ENCODE measurements at places on chromosomes 12 and 14. TPM values are rescaled to one million over a fixed set of nuclear protein-coding genes. Genes with fewer than 3 reads are reported as not detected.

Gene MYH7
- 69.1 TPM for total RNA-seq

Gene CEBPE
- not detected for total RNA-seq

Gene USP44
- total RNA-seq = 2.2 TPM

Gene DEGS2
- 2.1 TPM for total RNA-seq

Gene ACVRL1
- total RNA-seq = 47.7 TPM

Gene SEL1L
- total RNA-seq = 65.0 TPM

Gene COX8C
- not detected for total RNA-seq

Gene GPR84
- 0.16 TPM for total RNA-seq

All from camera-type eye (tissue), 1 donor.